ENCODE measurements at places on chromosomes 5 and 9.
A peak's percentile ranks its signal among the peaks of the same experiment; 100 is the strongest.

DNA sequence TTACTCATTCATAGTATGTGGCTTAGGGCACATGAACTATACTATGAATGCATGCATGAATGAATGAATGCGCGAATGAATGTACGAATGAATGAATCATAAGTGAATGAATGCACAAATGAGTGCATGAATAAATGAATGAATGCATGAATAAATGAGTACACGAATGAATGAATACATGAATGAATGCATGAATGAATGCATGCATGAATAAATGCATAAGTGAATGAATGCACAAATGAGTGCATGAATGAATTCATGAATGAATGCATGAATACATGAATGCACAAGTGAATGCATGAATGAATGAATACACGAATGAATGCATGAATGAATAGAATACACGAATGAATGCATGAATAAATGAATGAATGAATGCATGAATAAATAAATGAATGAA, 52.5 kb upstream of the FCN1 start:
- DNase-seq: no peak

GRCh38 chr9:96603305-96604003, 16.2 kb downstream of the CDC14B start:
- no peak for DNase-seq

GRCh38 chr9:33082538-33083326, 6.3 kb upstream of the SMU1 start:
- no peak for DNase-seq

GRCh38 chr5:149561848-149562247, 10.6 kb upstream of the CSNK1A1 start:
- DNase-seq: peak; percentile 23

DNA sequence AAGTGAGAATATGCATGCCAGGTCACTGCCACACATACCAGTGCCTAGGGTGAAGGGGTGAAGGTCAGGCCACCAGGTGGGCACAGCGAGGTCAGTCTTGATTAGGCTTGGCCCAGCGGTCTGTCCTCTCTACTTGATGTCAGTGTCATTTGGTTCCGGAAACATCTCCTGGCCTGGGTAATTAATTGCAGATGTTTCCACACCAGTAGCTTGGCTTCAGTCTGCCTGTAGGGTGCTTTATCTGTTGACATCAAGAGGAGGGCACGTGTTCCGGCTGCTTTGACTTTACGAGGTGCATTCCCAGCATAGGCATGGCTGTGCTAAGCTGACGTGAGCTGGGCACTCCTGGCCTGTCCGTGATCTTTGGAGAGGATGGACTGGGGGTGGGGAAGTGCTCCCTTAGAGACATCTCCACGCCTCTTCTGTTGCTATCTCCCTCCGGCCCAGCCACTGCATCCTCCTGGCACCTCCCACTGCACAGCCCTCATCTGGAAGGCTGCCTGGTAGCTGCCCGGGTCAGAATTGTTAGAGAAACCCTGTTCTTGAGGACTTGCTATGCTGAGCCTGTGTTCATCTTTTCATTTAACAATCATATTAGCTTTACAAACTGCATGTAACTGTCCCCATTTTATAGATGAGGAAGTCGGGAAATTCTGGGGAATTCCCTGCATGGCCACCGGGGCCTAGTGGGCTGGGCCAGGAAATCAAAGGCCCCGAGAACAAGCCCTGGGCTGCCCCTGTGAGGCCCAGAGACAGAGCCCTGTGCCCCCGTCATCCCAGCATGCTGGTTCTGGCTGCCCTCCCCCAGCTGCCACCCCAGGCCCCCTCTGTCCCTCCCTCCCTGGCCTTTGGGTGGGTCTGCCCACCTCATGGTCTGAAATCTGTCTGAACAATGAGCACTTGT, 29.1 kb downstream of the JADE2 start:
- peak; percentile 27 for DNase-seq

GRCh38 chr9:22401671-22402070, 45.0 kb upstream of the DMRTA1 start:
- DNase-seq: no peak

GRCh38 chr5:128174951-128175350, 91.4 kb downstream of the SLC12A2 start:
- DNase-seq: no peak

- DNase-seq: no peak
Measured at GRCh38 chr5:6162175-6162574, 216.2 kb downstream of the MED10 start.

DNA sequence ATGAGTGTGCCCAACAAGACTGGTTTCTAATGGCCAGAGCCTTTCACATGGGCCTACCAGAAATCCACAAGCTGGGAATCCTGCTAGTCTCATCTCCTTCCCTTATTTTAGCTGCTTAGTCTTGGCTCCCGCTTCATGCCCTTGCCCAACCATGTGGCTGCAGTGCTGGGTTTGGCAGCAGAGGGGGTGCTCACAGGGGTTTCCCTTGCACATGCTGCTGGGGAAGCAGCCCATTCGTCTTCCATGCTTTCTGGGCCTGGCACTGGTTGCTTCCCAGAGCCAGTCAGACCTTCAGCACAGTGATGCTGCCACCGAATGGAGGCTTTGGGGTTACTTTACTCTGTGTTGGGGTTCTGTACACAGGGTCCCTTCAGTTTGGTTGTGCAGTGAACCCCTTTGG, 26.3 kb downstream of the SLC46A2 start:
- DNase-seq: no peak

GRCh38 chr5:73596705-73597328, 29.2 kb upstream of the ARHGEF28 start:
- DNase-seq: peak; percentile 8

DNA sequence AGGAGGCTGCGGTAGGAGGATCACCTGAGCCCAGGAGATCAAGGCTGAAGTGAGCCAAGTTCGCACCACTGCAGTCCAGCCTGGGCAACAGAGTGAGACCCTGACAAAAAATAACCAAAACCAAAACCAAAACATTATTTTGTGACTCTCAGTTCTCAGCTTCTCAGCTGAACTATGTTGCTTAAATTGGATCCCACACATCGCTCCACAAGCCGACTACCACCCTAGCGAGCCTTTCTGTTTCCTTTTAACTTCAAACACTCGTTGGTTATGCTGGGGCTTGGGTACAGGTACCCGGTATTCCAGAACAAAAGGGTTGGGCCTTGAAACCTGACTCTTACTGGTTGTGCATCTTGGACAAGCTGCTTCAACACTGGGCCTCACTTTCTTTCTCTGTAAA, 3.8 kb upstream of the PTGS1 start:
- no peak for DNase-seq

GRCh38 chr9:137610944-137611343, 5.5 kb downstream of the ARRDC1 start:
- DNase-seq: no peak

DNA sequence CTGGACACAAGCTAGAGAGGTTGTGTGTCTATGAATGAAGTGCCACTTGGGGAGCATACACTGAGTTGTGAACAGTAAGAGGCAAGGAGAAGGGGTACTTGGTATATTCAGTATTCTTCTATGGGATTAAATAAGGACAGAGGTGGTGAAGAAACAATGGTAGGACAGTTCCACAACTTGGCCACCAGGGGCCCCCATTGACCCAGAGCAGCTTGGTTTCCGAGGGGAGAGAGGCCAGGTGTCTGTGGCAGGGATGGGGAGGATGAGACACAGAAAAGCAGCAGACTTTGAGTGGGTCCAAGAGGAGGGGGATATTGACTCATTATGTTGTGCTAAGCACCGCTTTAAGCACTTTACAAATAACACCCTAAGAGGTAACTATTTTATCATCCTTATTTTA, 220.6 kb downstream of the MELK start:
- DNase-seq: no peak

- no peak for DNase-seq
Measured at GRCh38 chr9:69946800-69947437, 96.7 kb upstream of the MAMDC2 start.

GRCh38 chr5:26388976-26389375, 649.4 kb downstream of the CDH9 start:
- DNase-seq: no peak

GRCh38 chr5:76175051-76175666, 92.0 kb downstream of the SV2C start:
- DNase-seq: peak; percentile 59

DNA sequence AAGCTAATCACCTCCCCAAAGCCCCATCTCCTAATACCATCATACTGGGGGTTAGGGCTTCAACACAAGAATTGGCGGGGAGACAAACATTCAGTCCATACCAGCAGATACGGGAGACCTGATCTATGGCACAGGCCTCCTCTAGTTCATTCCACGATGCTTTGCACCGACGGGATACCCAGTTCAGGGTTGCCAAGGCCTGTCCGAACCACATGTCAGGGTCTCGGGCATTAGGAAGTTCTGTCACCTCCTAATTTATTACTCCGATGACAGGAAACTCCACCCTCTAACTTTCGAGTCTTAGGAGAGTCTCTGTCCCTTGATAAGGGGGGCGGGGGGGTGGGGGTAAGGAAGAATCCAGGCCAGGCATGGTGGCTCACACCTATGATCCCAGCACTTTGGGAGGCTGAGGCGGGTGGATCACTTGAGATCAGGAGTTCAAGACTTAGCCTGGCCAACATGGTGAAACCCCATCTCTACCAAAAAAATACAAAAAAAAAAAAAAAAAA, 23.8 kb upstream of the ANKRD33B start:
- no peak for DNase-seq

DNA sequence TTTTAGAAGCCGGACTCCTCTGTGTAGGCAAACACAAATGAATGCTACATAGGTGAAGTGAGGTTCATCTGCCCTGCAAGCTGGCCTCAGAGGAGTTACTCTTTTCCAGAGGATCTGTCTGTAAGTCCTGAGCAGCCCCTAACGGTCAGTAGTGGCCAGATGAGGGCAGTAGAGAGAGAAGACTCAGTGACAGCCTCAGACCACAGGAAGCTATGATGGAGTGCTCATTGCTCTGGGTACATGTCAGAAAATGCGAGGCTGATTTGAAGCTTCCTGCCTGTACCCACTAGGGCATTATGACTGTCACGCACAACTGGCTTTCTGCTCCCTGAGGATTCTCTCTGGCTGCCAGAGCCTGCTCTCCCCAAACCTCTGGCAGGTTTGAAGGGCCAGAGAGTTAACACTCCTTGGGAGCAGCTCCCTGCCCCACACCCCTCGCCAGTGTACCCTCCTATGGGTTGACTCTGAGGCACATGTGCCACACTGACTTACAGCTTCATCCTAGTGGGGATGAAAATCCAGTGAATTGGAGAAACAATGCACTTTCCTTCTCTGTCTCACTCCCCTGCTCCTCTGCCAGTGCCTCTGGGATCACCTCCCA, 141.5 kb downstream of the GABRG2 start:
- no peak for DNase-seq
